BJ (cell line): ENCODE measurements at places on chromosomes 1 and 21. TPM values are rescaled to one million over a fixed set of nuclear protein-coding genes. Genes with fewer than 3 reads are reported as not detected.

- peak; percentile 1 for DNase-seq
These were observed 367.7 kb upstream of the NEGR1 start for GRCh38 chr1:72649991-72650390.

DNA sequence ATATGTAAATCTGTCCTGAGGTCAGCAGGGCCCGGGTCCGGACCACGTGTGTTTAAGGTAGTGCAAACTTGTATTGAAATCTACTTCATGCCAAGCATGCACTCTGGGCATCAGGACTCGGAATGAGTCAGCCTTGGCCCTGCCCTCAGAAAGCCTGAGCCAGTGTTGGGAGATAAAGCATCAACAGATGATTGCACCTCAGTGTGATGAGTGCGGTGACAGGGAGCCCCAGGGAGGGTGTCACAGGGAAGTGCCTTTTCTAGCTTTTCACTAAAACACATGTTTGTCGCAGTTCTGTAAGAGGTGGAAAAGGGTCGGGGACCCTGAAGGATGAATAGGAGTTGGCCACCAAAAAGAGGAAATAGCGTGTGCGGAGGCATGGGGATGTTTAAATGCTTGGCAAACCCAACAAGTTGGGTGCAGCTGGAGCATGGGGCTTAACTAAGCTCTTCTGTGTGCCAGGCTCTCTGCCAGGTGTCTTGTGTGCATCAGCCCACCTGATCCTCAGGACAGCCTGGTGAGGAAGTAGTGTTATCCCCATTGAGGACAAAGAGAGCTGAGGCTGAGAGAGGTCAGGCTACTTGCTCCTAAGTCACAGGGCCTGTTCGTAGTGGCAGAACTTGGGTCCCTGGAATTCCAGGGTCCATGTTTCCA, 48.2 kb upstream of the EPB41 start:
- no peak for DNase-seq

DNA sequence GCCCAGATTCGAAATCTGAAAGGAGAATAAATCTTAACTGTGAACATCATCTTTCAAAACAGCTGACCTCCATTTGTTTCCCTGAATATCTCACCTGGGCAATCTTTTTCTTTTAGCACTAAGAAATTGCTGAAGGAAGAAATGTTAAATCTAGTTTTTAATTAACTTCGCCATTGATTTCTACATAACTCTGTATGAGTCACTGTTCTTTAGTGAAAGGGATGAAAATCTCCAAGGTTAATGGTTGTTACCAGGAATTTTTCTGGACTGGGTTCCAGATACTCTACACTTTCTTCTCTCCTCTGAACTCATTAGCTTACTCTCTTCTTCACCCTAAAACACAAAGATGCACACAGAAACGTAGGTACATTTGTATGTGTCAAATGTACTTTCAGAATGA, 235.7 kb downstream of the BACH1 start:
- no peak for DNase-seq

- no peak for DNase-seq
These were observed 261.7 kb downstream of the MATN1 start for GRCh38 chr1:30461640-30462039.

GRCh38 chr1:86423873-86424272, at the start of gene CLCA2:
CLCA2 (plus strand) TSS chr1:86424171; CDS start chr1:86424248, 77 bp downstream.
- no peak for DNase-seq

GRCh38 chr1:229024528-229025130, 246.3 kb upstream of the RAB4A start:
- DNase-seq: peak; percentile 28

- no peak for DNase-seq
These were observed 6.9 kb upstream of the FMN2 start for GRCh38 chr1:240084749-240085148.

GRCh38 chr1:224805889-224806288, 123.6 kb upstream of the DNAH14 start:
- no peak for DNase-seq

The CD2 gene
- not detected in 2 replicates for polyA plus RNA-seq

The ODF2L gene
- polyA plus RNA-seq: 5.9 and 11.9 TPM in 2 replicates

DNA sequence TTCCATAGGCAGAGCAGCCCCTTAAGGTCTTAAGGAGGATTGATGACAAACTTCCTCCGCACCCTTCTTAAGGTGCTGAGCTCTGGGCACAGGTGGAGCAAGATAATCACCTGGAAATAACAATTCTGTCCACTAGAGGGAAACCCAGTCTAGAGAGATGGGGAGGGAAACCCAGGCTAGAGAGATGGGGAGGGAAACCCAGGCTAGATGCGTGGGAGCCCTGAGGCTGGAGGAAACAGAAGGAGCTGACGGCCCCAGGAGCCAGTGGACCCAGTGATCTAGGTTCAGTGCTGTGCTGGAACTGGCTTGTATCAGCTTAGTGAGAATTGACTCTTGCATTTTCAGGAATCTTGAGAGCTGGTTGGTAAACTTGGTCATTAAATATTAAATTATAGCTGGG, 17.8 kb upstream of the MYCL start:
- no peak for DNase-seq
